GM12864 (cell line): ENCODE measurements at places on chromosomes 3 and 15.
A peak's percentile ranks its signal among the peaks of the same experiment; 100 is the strongest.

DNA sequence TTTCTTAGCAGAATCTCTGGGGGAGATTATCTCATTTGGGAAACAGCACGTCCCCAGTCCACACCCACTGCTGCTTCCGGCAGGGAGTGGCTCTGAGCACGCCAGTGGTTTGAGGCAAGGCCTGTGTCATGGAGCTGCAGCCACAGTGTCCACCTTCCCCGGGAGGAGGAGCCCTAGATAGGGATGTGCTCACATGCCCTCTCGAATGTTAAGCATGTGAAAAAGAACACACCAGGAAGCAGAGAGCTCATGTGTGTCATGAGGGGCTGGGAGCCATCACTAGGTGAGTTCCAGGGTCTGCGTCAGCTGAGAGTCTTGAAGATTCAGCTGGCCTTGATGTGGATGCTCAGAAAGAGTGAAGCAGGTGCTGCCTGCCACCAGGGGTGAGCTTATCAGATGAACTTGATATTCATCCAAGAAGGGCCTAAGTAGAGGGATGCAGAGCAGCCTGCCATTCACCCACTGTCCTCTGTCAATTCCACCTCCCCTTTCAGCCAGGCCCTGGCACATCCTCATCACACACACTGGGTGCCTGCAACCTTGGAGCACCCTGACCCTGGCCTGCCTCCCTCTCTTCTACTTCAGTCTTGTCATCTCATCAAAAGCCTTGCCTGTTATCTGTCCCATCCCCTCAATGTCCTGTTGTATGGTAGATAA lies 16.3 kb downstream of the ITGA11 start:
- DNase-seq, result no peak

- DNase-seq, result no peak
Measured at GRCh38 chr3:157129803-157130466, 30.0 kb downstream of the CCNL1 start.

GRCh38 chr3:10189557-10190354 lies 25.0 kb downstream of the IRAK2 start:
- DNase-seq, result no peak

DNA sequence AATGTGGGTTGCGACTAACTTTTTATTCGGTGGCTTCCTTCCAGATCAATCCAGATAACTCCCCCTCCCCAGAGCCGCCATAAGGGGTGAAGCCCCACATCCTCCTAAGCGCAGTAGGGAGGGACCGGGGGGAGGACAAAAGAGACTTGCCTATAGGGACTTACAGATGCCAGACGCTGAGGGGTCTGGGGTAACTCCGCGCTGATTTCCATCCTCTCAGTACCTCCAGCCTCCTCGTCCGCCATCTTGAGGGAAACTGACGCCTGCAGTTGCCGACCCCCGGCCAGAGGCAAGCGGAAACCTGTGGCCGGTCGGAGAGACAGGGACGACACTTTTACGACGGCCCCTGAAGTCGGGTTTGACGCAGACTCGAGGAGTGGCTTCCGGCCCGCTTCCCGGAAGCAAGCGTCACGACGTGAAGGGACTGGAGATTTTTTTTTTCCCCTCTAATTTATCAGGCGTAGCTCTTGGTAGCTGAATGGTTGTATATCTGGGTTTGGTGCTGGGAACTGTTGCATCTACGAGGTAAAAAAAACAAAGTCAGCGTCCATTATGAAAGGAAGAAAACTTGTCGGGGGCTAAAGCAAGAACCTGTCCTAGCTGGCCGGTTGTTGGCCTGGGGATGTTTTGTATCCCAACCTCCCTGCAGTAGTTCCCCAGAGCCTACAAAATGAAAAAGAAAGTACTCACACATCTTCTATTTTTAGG lies at the start of gene UBR1:
UBR1 (minus strand) TSS at position 261 of the 708 bp plus-strand sequence; CDS start at position 245, 16 bp downstream.
- peak; percentile 86 for DNase-seq

DNA sequence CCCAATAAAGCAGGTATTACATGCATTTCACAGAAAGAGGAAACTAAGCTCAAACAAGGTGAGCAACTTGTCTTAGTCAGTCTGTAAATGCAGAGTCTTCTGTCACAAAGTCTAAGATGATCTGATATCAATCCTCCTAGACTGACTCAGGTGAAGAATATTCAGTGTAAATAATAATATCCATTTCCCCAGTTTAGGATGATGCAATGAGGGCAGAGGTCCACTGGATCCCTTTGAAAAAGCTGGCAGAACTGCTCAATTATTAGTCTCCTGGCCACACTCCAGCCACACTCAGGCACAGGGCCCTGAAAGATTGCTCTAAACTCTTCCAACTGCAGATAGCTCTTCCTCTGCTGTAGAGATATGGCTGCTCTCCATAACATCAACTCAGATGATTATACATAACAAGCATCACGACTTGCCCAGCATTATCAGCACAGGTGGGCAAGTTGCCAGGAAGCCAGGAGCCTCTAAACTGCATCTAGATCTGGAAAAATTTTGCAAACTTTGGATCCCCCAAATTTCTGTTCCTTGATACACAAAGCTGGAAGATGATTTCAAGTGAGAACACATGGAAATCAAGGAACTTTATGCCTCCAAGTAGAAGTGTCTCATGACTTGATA lies 129.8 kb upstream of the CPNE4 start:
- DNase-seq, result no peak

DNA sequence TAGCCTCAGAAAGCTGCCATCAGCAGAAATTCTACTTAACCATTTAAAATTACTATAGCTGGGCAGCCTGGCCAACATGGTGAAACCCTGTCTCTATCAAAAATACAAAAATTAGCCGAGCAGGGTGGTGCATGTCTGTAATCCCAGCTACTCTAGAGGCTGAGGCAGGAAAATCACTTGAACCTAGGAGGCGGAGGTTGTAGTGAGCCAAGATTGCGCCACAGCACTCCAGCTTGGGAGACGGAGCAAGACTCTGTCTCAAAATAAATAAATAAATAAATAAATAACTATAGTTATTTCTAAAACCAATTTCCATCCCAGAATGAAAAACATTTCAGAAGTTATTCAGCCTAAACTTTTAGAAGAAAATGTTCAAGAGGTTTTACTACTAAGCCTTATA lies 25.1 kb downstream of the LRRFIP2 start:
- no peak for DNase-seq

- no peak for DNase-seq
Measured at GRCh38 chr15:78906316-78906620, 33.6 kb downstream of the MORF4L1 start.

GRCh38 chr3:187678726-187679268 lies 8.6 kb upstream of the SST start:
- no peak for DNase-seq

DNA sequence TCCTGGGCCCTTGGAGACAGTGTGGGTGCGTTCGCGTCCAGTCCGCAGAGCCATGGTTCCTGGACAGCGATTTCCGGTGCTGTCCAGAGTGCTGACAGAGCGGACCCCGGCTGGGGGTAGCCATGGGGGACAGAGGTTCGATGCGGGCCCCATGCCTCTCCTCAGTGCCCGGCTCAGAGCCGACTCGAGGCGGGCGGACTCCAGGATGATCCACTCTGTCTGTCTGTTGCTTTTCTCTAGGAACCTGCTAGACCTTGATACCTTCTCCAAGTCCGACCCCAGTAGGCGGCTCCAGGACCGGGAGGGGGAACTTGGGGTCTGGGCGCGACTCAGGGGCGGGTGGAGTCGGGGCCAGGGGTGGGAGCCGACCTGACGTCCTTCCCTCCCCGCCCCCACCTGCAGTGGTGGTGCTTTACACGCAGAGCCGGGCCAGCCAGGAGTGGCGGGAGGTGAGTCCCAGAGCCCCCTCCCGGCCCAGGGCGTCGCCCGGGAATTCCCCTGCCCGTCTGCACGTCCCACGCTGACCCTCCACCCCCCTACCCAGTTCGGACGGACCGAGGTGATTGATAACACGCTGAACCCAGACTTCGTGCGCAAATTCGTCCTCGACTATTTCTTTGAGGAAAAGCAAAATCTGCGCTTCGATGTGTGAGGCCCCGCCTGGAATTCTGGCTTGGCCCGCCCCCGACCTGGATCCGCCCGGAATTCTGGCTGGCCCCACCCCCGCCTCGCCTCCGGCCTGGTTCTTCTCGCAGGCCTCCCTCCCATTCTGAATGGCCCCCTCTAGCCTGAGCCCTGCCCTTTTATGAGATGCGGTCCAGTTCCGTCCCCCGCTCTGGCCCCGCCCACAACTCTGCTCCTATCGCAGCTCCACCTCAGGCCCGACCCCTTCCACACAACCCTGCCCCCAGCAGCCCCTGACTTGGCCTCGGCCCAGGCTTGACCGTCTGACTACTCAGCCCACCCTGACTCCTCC lies 1.0 kb downstream of the CPNE9 start:
- DNase-seq, result no peak

DNA sequence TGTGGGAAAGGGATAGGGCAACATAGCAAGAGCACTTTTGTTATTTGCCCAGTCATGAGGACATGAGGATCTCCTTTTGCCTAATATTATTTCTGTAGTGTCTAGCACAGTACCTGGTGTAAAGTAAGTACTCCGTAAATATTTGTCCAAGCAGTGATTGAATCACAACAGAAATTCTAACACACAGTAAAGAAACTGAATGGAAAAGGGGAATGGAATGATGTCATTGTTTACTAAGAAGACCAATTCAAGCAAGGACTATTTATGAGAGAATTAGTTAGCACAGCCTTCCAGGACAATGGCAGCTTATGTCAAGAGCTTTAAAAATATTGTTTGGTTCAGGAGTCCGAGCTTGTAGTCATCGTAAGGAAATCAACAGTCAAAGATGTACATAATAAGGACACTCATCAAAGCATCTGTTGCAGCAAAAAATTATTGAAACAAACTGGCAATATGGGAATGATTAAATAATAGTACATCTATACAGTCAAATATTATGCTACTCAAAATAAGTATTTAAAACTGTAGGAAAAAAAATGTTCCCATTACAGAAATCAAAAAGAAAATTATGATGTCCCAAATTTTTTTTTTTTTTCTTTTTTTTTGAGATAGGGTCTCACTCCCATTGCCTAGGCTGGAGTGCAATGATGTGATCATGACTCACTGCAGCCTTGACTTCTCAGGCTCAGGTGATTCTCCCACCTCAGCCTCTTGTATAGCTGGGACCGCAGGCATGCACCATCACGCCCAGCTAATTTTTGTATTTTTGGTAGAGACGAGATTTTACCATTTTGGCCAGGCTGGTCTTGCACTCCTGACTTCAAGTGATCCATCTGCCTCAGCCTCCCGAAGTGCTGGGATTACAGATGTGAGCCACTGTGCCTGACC lies 17.9 kb downstream of the CAPN7 start:
- no peak for DNase-seq

GRCh38 chr3:14507757-14508504 lies 32.2 kb downstream of the GRIP2 start:
- no peak for DNase-seq
